ENCODE measurements at places on chromosomes 3 and 15.
A peak's percentile ranks its signal among the peaks of the same experiment; 100 is the strongest.

GRCh38 chr3:161657786-161658185, 161.2 kb downstream of the OTOL1 start:
- no peak for DNase-seq

GRCh38 chr3:35223632-35224394, 415.5 kb upstream of the ARPP21 start:
- DNase-seq: no peak

DNA sequence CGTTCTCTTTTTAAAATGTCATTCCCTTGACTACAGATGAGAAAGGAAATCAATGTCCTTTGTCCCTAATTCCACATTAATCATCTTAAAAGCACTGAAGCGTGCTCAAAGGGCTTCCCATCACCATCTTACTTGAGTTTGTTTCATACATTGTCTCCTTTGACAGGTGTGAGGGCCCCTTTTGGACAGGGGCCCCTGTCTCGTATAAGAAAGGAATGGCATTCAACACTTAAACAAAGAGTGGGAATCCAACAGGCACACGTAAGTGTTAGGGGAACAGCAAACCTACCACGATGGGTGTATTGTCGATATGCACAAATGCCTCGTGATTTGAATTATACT, 5.0 kb downstream of the SSUH2 start:
- DNase-seq: no peak

GRCh38 chr3:129039271-129040038, 21.1 kb upstream of the GP9 start:
- DNase-seq: no peak

GRCh38 chr3:20060974-20061685, 20.9 kb downstream of the KAT2B start:
- no peak for DNase-seq

- no peak for DNase-seq
These were observed 406.1 kb downstream of the TBC1D5 start for GRCh38 chr3:17336291-17336690.

DNA sequence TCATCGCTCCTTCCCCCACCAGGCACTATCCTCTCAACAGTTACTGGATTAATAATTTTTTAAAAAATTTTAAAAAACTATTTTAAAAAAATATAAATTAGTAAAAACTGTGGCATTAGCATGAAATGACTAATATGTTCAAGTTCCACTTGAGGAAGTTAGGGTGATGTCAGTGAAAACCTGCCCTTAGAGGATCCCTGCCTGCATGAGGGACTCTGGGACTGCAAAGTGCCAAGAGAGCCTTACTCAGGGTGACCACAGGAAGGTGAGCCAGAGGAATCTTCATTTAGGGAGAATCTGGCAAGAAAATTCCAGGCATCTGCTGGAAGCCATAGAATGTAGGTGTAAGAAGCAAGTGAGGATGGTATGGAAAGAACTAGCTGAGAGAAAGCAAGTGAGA, 157.7 kb upstream of the BCL6 start:
- no peak for DNase-seq

GRCh38 chr3:179806177-179806576, 153.3 kb downstream of the USP13 start:
- no peak for DNase-seq

DNA sequence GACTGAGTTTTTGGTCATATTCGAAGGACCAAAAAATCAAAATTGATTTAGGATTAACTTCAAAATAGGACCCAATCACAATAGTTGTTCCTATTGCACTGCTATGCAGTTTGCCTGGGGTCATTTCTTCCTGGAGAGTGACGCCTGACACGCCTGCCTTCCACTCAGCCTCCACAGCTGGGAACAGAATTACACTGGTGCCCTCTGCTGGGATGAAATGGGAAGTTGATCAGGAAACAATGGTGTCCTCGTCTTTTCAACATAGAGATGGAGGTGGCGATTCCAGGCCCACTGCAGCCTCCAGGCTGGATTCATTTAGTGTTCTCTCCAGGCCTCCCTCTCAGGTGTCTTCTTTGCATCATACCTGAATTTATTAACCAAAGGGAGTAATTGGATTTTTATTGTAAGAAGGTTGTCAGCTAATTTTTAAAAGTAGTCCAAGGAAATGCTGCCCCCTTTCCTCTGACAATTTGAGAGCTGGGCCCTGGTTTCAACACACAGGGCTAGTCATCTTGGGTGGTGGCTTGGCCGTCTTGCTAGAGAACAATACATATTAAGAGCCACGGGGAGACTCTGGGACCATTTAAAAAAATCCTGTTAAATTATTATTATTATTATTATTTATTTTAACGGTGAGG, 69.7 kb downstream of the GAP43 start:
- peak; percentile 25 for DNase-seq

- no peak for DNase-seq
These were observed 1717.2 kb downstream of the OTOL1 start for GRCh38 chr3:163213838-163214237.

- no peak for DNase-seq
These were observed 15.7 kb downstream of the ECT2 start for GRCh38 chr3:172766241-172766640.

GRCh38 chr3:126119008-126119675, 35.2 kb upstream of the SLC41A3 start:
- no peak for DNase-seq

DNA sequence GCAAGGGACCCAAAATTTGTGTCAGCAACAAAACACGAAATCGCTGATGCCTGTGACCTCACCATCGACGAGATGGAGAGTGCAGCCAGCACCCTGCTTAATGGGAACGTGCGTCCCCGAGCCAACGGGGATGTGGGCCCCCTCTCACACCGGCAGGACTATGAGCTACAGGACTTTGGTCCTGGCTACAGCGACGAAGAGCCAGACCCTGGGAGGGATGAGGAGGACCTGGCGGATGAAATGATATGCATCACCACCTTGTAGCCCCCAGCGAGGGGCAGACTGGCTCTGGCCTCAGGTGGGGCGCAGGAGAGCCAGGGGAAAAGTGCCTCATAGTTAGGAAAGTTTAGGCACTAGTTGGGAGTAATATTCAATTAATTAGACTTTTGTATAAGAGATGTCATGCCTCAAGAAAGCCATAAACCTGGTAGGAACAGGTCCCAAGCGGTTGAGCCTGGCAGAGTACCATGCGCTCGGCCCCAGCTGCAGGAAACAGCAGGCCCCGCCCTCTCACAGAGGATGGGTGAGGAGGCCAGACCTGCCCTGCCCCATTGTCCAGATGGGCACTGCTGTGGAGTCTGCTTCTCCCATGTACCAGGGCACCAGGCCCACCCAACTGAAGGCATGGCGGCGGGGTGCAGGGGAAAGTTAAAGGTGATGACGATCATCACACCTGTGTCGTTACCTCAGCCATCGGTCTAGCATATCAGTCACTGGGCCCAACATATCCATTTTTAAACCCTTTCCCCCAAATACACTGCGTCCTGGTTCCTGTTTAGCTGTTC, 34.9 kb downstream of the CHDH start:
- no peak for DNase-seq

GRCh38 chr3:103657756-103658155, 1222.9 kb downstream of the ZPLD1 start:
- no peak for DNase-seq

DNA sequence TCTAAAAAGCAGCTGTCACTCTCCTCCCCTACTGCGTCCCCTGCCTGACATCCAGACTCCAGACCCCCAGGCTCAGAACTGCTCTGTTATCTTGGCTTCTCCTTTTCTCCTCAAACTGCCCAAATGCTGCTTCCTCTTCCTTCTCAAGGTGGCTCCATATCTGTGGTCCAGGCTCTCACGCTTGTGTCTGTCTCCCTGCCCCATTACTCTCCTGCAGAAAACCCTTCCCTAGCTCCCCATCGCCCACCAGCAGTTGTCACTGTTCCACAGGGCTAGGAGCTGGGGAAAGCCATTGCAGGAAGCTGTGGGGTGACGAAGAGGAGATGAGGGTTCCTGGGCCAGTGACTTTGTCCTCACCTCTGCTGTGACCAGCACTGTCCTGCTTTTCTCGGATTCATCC, 30.7 kb upstream of the CGNL1 start:
- no peak for DNase-seq

GRCh38 chr15:77541421-77542181, 91.1 kb downstream of the LINGO1 start:
- DNase-seq: no peak

DNA sequence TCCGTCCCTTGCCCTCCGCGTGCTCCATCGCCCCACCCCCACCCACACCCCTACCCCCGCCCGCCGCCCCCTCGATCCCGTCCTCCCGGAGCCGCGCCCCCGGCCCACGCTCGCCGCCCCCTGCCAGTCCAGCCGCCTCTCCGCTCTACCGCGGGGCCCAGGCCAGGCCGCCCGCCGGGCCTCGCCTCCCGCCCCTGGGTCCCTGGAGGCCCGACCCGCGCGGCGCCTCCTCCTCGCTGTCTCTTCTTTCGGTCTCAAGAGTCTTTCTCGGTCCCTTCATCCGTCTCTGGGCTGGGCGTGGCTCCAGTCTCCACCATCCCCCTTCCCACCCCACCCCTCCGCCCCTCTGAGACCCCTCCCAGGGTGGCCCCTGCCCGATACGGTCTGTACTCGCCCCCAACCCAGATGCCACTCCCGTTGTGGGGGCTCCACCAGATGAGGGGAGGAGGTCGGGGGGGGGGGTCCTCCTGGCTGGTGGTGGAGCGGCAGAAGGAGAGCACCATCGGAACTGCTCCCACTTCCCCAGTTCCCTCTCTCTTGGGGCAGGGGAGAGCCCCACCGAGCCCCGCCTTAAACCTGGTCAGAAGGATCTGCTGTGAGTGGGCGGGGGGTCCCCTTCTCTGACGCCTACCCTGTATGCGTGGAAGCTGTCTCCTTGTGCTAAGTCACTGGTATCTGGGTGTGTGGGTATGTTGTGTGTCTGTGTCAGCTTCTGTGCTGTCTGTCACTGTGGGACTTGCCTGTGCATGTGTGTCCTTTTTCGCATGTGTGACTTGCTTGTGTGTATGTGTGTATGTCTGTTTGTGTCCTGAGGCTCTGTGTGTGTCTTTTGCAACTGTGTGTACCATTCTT, 1.0 kb downstream of the PRKCD start:
- no peak for DNase-seq

DNA sequence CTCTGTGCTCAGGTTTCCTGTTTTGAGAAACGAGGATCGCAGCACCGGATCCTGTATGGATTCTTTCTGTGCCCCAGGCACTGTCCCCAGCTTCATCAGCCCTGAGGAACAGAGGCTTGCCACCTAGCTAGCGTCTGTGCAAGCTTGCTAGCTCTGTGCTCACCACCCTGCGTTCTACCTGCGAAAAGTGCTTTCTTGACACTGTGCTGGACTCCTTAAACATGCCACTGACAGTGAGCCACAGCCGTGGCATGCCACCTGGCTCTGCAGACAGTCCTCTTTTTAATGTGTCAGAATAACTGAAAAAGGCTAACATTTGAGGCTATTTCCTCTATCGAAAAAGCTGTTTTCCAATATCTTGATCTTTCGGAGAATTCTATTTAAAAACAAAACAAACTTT, 1.4 kb downstream of the PGPEP1L start:
- DNase-seq: no peak

- DNase-seq: no peak
These were observed 44.2 kb upstream of the ATG7 start for GRCh38 chr3:11228041-11228440.

DNA sequence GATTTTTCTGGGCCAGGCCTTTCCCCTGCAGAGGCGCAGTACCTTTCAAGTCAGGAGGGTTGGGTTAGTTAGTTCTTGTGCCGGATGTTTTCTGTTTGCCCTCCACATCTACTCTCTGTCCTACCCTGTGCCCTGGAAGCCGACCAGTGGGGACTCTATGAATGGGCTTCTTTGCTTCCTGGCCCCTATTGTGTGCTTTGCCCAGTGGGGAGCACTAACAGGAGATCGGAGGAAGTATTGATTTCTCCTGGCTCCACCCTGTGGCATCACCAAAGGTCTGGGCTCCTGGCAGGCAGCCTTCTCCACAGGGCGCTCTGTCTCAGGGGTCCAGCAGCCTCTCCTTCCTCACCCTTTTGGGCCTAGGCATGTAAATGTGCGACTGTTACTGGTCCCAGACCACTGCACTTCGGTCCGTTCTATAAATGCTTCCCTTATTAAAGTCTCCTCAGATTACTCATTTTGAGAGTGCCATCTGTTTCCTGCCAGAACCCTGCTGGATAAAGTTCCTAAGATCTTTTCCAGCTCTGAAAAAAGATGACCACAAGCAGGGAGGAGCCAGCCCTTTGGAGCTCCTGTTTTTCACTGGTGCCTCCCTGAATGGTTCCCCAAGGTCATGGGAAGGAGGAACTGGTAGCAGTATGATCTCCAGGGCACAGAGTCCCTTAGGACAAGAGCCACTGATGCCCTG, 44.5 kb downstream of the CTDSPL start:
- no peak for DNase-seq

- DNase-seq: no peak
These were observed 16.0 kb upstream of the C3orf38 start for GRCh38 chr3:88133711-88134263.

- no peak for DNase-seq
These were observed 61.9 kb upstream of the SLC6A1 start for GRCh38 chr3:10930666-10931040.

GRCh38 chr15:29043736-29044502, 158.1 kb downstream of the APBA2 start:
- no peak for DNase-seq

- no peak for DNase-seq
These were observed 2.1 kb upstream of the PARP14 start for GRCh38 chr3:122678506-122678905.

GRCh38 chr15:75198560-75199356, 2.9 kb upstream of the C15orf39 start:
- no peak for DNase-seq

DNA sequence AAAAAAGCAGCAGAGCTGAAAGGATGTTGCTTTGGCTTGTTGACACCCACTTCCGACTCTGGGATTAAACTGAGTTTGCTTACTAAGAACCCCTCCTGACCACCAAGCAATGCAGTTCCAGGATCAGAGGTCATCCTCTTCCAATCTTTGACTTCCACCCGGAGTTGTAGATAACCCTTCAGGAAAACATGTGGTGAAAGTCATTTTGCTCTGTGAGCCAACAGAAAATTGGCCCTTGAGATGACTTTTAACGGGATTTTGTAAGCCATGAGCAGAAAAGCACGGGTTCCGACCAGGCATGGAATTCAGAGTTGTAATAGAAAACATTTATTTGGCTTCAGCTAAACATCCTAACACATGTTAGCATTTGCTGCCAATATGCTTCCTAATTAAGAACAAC, 171.6 kb upstream of the NR2F2 start:
- DNase-seq: no peak

DNA sequence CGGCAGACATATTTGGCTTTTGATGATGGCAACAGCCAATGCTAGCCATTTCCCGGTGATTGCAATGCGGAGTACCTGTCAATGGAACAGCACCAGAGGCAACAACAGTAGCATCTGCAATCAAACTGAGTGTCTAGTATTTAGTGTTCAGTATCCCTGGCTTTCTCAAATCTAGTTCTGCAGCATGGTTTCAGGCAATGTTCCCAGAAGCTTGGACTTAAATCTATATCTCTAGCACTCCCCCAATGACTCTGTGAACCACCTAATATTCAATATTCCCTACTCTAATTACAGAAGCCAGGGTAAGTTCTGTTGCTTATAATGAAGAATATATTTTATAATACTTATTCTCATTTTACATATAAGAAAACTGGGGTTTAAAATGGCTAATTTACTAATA, 48.2 kb downstream of the TBL1XR1 start:
- no peak for DNase-seq
